ENCODE measurements at places on chromosomes 16 and 17.

GRCh38 chr17:43616852-43617251 lies 44.9 kb downstream of the MEOX1 start:
- DNase-seq: no peak

DNA sequence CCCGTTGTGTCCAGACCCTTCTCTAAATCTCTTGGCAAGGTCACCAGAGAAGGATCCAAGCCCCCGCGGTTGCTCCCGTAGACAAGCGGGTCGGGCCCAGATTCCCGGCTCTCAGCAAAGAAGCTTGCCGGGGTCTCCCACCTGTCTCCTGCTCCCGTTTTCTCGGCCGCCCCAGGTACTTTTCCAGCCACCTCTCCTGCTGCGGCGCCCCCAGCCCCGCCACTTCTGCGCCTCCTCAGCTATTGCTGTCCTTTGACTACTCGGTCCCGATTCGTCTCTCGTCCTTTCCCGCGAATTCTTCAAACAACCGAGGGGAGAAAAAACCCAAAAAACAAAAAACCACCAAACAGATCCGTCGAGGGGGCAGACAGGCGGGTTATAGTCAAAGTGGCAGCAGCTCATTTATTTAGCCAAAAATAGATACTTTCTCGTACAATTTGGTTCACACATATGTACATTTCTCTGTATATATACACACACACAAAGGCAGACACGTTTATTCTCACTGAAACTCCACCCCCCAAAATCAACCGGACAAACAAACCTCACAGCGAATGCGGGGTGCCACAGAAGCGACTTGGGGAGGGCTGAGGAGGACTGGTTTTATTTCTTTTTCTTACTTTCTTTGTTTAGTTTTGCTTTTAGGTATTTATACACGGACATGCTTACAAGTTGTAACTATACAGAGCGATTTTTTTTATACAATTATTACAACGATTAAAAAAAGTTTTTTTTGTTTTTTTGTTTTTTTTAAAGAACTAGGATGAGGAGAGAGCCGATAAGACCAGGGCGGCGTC lies 3.5 kb downstream of the IRX3 start:
- DNase-seq: no peak

- DNase-seq: no peak
Measured at GRCh38 chr16:3474136-3474779, 21.0 kb downstream of the C16orf90 start.

DNA sequence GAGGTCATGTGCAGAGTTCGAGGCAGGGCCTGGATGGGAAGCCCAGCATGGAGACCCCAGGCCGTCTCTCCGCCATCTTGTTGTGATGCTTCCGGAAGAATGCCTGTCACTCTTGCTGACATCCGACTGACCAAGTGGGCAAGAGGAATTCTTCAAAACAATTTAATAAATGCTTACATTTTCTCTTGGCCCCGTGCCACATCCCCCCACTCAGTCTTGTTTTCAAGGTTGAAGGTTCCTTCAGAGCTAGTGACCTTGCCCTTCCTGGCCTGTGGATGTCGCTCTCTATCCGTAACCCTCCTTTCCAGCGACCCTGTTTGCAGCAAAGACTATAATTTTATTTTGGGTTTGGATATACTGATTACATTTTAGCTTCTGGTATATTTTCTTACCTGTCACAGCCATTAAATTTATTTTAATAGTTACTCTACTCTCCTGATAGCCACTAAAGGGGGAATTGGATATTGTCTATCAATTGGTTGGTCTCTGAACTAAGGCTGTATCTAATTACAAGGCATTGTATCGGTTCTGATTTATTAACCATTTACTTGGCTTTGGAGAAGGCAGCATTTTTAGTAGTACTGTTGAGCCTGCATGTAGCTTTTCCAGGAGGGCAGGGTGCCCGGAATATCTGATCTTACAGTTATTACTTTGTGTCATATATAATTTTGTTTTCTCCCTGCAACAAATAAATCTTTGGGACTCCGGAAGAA lies 264.5 kb downstream of the WWOX start:
- no peak for DNase-seq

- DNase-seq: no peak
Measured at GRCh38 chr17:27466376-27466742, 10.1 kb downstream of the KSR1 start.

- DNase-seq: no peak
Measured at GRCh38 chr16:5433587-5433986, 336.0 kb upstream of the EEF2KMT start.

DNA sequence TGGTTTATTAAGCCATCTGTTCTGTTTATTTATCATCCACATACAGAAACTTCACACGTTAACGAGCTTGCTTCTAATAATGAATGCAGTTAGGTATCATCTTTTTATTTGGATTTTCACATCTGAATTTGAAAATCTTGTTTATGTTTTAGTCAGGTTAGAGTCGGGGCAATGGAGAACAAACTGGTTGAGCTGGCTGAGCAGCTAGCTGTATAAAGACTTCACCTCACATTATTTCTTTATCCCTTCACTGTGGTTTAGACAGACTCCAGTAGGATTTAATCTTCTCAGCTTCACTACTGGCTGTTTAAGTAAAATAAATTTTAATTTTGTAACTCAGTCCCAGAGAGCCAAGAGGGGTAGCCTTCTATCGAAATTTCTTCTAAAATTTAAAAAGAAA lies 415.9 kb downstream of the RBFOX1 start:
- DNase-seq: no peak

- DNase-seq: no peak
Measured at GRCh38 chr17:68581863-68582645, 19.1 kb downstream of the FAM20A start.

GRCh38 chr16:86107215-86107825 lies 208.4 kb downstream of the IRF8 start:
- DNase-seq: no peak
